Activated CD4-positive, alpha-beta T cell treated with anti-CD3 and anti-CD28 coated beads, Interleukin-2, Interleukin-4, amounts not matched to agents 100 ng/mL and 50 ng/mL, durations not matched to agents 16 hours and 8 hours (primary cell): ENCODE measurements at places on chromosomes 7 and 10.

GRCh38 chr10:133260895-133261725, 15.6 kb downstream of the ADAM8 start:
- DNase-seq = peak; percentile 50

- no peak for DNase-seq
Observed at GRCh38 chr7:95209276-95209675, 115.1 kb downstream of the PON1 start.

GRCh38 chr10:100730725-100731406, 14.5 kb upstream of the PAX2 start:
- peak; percentile 29 for DNase-seq

GRCh38 chr10:3231951-3232730, 59.6 kb upstream of the PITRM1 start:
- DNase-seq = no peak

- no peak for DNase-seq
Observed at GRCh38 chr7:101843293-101844271, 26.2 kb downstream of the CUX1 start.

GRCh38 chr10:60032723-60033122, 126.4 kb upstream of the CCDC6 start:
- DNase-seq = peak; percentile 67

DNA sequence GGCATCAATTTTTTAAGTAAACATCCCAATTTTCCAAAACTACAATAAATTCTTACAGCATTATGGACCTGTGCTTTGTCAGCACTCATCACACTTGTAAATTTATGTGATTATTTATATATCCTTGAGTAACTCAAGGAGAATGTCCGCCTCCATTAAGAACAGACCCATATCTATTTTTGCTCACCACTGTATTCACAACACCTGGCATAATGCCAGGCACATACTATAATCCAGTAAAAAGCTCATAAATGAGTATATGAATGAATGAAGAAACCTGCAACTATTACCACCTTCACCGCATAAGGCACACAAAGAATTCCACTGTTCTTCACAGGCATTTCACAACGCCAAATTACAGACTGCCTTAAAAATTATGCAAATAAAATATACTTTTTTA, 46.9 kb downstream of the MINDY3 start:
- no peak for DNase-seq

GRCh38 chr7:84134169-84134568, 60.4 kb downstream of the SEMA3A start:
- no peak for DNase-seq

DNA sequence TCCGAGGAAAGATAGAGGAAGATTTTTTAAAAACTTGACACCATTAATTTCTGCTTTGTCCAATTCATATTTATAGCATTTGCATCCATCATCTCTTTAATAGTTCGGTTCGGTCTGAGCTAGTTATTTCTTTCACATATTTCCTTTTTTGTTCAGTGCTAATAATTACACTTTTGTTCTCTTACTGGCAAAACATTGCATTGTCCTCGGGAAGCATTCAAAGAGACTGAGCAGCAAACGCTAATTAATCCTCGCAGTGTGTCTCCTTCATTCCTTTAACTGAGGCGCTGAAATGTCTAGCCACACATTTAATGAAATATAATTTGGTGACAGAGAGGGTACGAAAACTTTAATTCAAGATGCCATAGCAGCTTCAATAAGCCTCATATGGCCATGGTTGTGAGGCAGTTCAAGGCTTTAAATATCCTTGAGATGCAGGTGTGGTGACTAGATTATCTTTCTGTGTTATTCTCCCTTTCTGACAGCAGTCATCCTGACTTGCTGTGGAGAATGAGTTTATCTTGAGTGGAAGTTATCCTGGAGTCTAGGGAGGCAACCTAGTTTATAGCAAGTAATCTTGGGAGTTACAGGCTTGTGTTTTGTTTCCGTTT, 431.4 kb downstream of the SDK1 start:
- no peak for DNase-seq

DNA sequence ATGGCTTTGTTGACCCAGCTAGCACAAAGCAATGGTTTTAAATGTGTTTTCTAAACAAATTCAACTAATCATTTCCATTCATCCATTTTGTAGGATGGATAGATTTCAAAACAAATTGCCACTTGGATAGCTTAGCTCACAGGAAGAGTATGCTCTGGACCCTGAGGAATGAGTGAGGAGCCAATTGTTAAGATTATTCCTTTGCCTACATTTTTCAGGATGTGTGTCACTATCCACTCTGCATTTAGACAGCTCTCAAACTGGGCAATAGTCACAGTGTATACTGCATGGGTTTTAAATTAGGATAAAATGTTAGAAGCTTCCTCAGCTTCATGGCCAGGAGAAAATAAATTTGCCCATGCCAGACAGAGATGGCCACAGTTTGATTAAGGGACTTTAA, 605.6 kb upstream of the TEX47 start:
- no peak for DNase-seq

- no peak for DNase-seq
Observed at GRCh38 chr7:135270577-135271254, 37.1 kb downstream of the STRA8 start.

- DNase-seq = no peak
Observed at GRCh38 chr10:49139028-49139845, 5.4 kb upstream of the FAM170B start.

- no peak for DNase-seq
Observed at GRCh38 chr7:36562121-36562520, 162.2 kb downstream of the AOAH start.

DNA sequence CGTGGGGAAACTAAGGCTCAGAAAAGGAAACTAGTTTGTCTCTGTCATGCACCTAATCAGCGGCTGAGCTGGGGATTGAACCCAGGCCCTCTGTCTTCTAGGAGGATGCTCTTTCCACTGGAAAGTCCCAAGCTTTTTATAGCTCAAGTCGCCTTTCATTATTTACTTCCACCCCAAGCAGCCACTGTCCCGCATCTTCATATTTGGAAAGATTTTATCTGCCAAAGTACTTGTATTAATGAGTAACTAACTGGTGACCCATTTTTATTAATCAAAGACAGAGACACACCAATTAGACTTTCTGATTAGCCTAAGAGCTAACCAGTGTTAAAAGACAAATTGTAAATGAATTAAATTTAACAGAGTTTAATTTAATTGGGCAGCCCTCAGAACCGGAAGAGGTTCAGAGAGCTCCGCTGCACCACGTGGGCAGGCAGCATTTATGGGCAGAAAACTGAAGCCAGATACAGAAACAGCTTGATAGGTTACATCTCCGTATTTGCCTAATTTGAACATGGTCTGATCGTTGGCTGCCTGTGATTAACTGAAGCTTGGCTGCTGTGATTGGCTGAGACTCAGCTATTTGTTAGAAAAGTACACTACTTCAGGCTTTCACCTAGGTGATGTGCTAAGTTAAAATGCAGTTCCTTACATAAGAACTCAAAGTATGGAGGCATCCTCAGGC, 78.5 kb upstream of the PDCD4 start:
- no peak for DNase-seq

GRCh38 chr7:55130395-55131141, 111.8 kb downstream of the EGFR start:
- DNase-seq = peak; percentile 15
